ENCODE measurements at places on chromosomes 12 and 14.

- DNase-seq: no peak
Measured at GRCh38 chr12:92248977-92249376, 103.3 kb upstream of the BTG1 start.

- peak; percentile 6 for DNase-seq
Measured at GRCh38 chr12:68455691-68456345, 123.7 kb upstream of the MDM1 start.

DNA sequence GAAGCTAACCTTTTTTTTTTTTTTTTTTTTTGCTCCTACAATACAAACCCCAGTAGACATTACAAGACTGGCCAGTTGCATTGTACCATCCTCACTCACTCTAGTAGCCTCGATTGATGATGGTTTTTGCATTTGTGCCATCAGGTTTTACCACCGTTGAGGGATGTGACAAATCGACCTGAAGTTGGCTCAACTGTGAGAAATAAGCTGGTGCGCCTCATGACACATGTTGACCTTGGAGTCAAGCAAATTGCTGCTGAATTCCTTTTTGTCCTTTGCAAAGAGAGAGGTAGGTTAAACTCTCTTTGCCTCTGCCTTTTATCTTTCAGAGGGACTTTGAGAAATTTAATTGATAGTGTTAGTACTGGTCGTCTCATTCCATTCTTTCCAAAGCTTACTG is 76.8 kb downstream of the RIC8B start:
- DNase-seq: no peak

GRCh38 chr12:19751078-19751477 is 311.8 kb downstream of the AEBP2 start:
- no peak for DNase-seq

GRCh38 chr14:44928793-44929192 is 33.0 kb downstream of the KLHL28 start:
- DNase-seq: no peak

- peak; percentile 67 for DNase-seq
Measured at GRCh38 chr14:99971087-99971940, 93.9 kb upstream of the EVL start.

GRCh38 chr12:28059668-28060067 is 87.1 kb upstream of the PTHLH start:
- DNase-seq: no peak

DNA sequence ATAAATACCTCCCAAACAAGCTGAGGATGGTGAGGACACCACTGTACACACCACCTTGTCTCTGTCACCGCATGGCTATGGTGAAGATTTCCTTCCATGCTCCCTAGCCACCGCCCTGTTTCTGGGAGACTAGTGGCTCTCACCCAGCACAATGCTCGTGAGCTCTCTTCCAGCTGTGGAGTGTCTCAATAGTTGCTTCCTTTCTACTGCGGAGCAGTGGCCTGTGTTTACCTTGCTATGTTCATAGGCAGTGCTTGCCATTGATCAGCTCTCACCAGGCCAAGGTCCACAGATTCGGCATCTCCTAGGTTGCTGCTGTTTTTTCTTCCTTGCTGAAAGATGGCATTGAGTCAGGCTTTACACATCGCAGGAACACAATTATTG is 313.6 kb upstream of the RTL1 start:
- no peak for DNase-seq

DNA sequence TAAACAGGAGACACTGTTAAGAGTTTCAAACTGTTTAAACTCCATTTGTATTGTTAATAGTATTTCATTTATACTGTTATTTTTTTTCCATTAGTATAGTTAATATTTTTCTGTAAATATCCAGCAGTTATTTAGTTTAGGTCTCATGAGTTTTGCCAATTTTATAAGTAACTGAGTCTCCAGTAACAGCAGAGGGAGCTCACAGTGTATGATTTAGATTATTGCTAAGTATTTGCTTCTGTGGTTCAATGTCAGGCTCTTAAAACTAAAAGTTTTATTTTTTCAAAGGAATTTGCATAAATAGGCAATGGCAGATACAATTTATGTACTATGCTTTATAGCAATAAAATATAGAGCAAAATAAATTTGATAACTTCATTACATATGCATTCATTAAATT is 209.7 kb downstream of the ATXN7L3B start:
- no peak for DNase-seq

DNA sequence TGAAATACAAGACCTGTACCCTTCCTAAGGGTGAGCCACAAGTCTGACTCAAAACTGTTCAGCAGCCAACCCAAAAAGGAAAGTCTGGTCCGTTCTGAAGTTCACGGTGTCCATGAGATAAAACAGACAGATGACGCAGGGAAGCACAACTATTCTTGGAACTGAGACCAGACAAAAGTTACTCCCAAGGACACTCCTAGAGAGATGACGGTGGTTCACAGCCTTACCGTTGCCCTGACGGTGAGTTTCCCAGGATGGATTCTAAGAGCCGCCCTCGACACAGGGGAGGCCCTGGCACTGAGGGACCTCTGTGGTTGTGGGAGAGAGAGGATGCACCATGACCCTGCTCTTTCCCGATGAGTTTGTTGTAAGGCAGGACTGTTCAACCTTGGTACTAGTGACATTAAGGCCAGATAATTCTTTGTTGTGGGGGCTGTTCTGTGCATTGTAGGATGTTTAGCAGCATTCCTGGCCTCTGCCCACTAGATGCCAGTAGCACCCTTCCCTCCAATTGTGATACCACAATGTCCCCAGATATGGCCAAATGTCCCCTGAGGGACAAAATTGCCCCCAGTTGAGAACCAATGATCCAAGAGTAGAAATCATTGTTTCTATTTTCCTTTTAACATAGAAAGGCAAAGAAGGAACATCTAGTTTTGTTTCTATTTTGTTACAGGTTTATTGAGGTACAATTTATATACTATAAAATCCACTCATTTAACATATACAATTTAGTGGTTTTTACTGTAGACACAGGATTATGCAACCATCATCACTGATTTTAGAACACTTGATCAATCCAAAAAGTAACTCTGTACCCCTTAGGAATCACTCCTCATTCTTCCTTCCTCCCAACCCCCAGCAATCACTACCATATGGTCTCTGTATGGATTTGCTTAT is 23.0 kb downstream of the OR10P1 start:
- DNase-seq: no peak

- DNase-seq: no peak
Measured at GRCh38 chr12:88503281-88503703, 77.0 kb downstream of the KITLG start.

- DNase-seq: no peak
Measured at GRCh38 chr14:96616161-96616721, 114.1 kb downstream of the PAPOLA start.

GRCh38 chr14:98169170-98169587 is 1102.8 kb downstream of the BCL11B start:
- DNase-seq: no peak

GRCh38 chr14:40292664-40293063 is 860.4 kb upstream of the FBXO33 start:
- DNase-seq: no peak

GRCh38 chr14:43041976-43042375 is 1435.3 kb downstream of the LRFN5 start:
- DNase-seq: no peak

DNA sequence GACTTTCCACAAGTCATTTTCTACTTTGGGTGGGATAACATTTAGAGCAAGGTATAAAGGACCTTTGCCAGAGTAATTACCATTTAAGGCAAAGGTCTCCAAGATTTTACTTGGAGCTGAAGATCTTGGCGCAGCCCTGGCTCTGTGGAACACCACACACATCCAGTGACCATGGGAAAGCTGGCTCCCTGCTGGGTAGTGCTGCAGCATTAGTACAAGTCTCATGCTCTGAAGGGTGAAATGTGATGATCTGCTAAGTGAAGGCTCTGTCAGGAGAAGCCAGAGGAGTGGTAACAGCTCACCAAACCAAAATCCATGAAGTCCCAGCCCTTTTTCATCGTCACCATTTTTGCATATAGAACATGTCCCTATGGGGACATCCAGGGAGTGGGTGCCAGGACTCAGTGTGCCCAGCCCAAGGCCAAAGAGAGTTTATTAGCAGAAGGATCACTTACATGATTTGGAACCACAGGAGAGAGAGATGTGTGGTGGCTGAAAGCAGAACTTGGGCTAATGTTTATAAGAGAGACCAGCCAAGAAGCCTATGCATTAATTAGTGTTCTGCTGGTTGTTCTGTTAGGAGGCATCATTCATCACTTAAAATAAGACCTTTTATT is 110.7 kb downstream of the SLC38A6 start:
- DNase-seq: no peak

GRCh38 chr12:15387772-15388171 is 65.5 kb downstream of the PTPRO start:
- DNase-seq: no peak

DNA sequence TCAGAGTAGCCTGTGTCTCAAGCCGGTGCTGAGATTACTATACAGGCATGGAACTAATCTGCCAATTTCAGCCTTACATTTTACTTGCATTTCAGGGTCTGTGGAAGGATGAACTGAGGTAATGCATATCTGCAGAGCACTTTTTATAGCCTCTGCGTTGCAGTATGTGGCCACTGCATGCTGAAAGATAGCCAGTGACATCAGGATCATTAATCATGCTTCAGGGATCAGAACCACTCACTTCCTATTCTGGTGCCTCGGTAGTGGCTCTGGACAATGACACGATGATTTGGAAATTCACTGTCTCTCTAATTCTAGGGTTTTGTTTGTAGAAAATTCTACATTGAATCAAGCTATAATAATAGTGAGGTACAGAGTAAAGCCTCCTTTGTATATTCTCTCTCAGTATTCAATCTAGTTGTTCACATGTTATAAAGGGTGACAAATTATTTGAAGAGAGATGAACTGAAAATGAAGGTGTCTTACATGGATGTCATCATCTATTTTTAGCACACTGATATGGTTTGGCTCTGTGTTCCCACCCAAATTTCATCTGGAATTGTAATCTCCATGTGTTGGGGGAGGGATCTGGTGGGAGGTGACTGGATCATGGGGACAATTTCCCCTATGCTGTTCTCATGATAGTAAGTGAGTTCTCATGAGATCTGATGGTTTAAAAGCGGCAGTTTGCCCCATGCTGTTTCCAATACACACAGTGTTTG is 554.3 kb upstream of the MIS18BP1 start:
- no peak for DNase-seq

DNA sequence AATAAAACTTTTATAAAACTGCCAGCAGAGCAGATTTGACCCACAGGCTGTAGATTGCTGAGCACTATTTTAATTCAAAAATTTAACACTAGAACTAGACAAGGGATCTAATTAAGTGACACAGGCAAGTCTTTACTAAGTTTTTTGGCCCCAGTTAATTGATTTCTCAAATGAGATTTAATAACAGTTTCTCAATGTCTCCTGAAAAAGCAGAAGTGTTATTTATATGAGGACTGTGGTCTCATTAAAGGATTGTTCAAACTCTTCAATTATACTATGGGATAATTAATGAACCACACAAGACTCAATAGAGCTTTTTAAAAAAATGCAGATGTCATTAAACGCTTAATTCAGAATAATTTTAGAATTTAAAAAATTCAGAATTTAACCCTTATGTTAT is 1.9 kb downstream of the HEATR5A start:
- DNase-seq: no peak

DNA sequence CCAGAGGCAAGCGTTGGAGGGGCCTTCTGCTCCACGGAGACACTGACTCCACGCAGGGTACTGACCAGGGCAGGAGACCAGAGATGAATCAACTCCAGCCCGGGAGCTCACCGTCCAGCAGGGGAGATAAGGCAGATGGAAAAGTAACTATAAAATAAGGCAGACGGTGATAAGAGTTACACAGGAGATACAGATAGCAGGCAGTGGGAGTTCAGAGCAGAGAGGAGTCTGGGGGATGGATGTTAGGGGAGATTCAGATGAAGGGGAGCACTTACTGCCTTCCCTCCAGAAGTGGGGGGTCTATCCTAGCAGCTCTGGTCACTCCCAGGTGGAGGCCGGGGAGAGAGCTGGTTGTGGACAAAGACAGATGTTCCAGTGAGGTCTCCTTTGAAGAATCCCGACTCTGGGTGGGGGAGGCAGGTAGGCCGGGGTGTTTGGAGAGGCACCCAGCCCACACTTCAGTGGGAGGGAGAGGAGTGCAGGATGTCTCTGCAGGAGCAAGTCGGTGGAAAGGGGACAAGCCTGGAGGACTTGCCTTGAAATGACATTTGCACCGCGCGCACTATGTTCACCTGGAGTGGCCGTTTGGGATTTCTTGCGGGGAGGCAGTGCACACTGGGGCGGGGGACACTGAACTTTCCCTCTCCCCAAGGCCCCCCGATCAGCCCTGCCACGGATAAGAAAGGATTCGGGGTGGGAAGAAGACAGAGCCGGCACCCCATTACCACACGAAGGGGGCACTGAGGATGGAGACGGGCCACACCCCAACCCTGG is 1.2 kb downstream of the PITPNM2 start:
- DNase-seq: no peak

DNA sequence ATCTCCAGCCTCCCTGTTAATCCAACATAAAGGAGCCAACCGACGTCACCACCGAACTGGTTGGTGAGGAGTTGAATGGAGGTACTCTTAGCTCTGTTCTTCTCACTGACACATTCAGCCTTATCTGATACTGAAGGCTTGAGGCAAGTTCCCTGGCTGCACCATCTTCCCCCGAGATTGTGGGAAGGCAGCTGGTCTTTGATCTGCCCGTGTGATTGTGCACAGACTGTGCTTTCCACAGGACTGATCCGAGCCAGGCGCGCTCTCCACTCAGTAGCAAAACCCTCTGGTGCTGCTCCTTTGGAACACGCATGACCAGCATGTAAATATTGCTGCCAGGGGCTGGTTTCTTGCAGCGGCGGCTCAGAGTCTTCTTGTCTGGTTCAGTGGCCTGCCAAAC is 30.1 kb upstream of the DLK1 start:
- no peak for DNase-seq

DNA sequence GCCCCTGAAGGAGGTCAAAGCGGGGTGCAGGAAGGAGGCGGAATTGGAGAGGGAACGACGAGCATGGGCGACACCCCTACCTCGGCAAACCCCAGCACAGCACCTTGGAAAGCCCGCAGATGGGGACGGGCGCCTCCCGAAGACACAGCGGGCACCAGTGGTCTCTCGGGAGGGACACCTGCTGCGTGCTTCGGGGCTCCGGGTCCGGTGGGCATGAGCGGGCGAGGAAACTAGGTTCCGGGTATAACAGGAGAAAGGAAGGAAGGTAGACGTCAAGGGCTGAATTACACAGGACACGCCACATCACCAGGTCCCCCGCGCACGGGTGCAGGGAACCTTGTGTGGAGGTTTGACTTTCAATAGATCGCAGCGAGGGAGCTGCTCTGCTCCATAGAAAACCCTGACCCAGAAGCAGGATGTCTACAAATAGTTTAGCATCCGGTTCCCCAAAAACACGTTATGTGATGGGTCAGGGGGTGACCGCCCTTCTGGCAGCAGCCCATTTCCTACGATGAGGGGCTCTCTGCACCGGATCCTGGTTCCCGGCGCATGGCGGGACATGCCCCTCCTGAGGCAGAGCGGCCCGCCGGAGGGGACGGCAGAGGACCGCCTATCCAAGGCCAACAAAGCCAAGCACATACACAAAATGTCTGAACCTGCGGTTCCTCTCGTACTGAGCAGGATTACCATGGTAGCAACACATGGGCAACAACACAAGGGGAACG is 196.9 kb downstream of the ALG10 start:
- no peak for DNase-seq

DNA sequence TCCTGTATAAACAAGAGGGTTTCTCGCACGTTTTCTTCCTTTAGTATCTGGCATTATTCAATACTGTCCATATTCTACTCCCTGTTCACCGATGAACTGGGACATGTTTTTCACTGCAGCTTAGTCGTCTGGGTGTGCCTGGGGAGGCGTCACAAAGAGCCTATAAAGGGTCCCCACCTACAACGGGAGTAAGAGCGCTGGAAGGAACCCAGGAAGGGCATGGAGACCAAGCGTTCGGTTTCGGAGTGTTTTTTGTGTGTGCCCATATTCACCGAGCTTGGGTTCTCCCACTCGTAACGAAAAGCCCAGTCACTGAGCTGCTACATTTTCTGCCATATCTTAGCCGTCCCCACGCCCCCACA is 592 bp upstream of the USP15 start:
- DNase-seq: no peak
